Renal cortex interstitium (tissue), 15 donors: ENCODE measurements at places on chromosomes 1 and 21. TPM values are rescaled to one million over a fixed set of nuclear protein-coding genes. Genes with fewer than 3 reads are reported as not detected.

- DNase-seq, result no peak
Measured at GRCh38 chr1:56922507-56922906, 43.3 kb downstream of the C8B start.

- no peak for DNase-seq
Measured at GRCh38 chr1:204241050-204241449, 27.3 kb upstream of the GOLT1A start.

- no peak for DNase-seq
Measured at GRCh38 chr1:228836427-228836826, 101.1 kb downstream of the RHOU start.

GRCh38 chr1:110850627-110851026 is 22.3 kb upstream of the CD53 start:
- no peak for DNase-seq

DNA sequence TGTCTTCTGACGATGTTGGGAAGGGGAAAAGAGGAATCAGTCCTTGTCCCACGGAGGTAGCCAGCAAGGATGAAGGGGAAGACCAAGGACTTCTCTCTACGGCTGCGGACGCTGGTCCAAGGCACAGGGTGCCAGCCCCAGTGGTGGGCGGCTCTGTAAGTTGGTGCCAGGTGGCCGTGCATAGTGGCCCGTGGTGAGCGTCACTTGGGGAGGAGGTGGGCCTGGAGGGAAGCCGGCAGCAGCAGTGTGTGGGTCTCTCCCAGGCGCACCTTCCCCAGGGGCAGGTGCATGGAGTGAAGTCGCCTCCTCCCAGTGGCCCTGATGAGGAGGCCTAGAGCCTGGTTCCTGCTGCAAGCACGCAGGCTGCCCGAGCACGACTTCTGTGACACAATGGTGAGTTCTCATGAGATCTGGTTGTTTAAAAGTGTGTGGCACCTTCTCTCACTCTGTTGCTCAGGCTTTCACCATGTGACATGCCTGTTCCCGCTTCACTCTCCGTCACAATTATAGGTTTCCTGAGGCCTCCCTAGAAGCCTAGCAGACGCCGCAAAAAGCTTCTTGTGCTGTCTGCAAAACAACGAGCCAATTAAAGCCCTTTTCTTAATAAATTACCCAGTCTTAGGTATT is 43.6 kb upstream of the TIAM1 start:
- DNase-seq, result no peak

DNA sequence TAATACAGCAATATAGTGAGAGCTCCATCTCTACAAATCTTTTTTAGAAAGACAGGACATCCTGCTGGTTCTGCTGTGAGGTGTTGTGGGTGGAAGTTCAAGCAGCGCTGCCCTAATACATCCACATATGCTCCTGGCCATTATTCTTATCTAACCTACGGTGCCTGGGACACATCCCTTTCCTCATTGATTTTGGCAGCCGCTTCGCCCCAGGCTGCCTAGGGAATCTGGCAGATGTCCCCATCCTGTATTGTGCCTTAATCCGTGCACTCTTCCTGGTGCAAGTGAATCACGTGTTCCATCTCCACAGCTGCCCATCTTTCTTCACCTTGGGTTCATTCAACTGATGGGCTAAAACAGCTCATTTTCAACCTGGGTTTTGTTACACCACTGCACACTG is 3.1 kb upstream of the UBE2G2 start:
- no peak for DNase-seq

GRCh38 chr1:107572674-107573211 is 392.2 kb downstream of the VAV3 start:
- no peak for DNase-seq

GRCh38 chr1:5908461-5909375 is 83.5 kb downstream of the NPHP4 start:
- DNase-seq, result no peak

DNA sequence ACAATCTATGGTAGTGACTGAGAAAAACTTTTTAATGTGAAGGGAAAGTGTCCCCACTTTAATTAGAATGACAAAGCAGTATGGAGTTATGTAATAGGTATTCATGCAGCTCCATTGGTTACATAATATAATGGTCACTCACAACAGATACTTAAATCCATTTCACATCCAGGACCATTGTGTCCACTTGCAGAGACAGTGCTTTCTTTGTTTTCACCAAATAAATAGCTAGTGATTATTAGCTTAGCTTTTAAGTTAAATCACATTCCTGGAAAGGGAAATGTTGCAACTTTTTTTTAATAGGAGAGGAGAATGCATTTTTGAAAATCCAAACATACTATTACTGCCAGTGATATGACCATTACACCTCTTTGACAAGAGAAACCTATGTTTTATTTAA is 22.9 kb downstream of the RGL1 start:
- no peak for DNase-seq

DNA sequence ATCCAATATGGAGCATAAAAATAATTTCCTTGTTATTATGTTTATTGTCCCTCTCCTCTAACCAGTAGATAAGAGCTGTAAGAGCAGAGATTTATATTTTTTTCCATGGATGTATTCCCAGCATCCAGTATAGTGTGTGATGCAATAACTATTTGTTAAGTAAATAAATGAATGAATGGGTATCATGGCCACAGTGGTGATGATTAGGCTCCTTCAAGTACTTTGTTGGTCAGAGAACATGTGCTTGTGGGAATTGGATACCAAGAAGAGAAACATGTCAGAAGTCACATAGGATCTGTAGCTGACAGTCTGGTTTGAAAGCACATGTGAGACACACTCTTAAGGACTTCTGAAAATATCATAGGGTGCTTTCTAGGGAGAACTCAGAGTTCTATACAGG is 588.5 kb downstream of the AGBL4 start:
- no peak for DNase-seq

GRCh38 chr1:206578978-206579374 is 33.3 kb downstream of the EIF2D start:
- DNase-seq, result no peak

CSRP1 gene
- polyA plus RNA-seq, result 149 TPM

CD1E gene
- polyA plus RNA-seq, result 0.27 TPM

TNNI3K gene
- 1.5 TPM for polyA plus RNA-seq

ACKR1 gene
- polyA plus RNA-seq, result 0.60 TPM

CFAP141 gene
- not detected for polyA plus RNA-seq

NBPF14 gene
- 36.4 TPM for polyA plus RNA-seq

KLHDC9 gene
- 15.7 TPM for polyA plus RNA-seq

SPRR1A gene
- not detected for polyA plus RNA-seq

COL24A1 gene
- 2.2 TPM for polyA plus RNA-seq

CAPN8 gene
- polyA plus RNA-seq, result 3.8 TPM
